ENCODE measurements at places on chromosomes 3 and 15.
A peak's percentile ranks its signal among the peaks of the same experiment; 100 is the strongest.

DNA sequence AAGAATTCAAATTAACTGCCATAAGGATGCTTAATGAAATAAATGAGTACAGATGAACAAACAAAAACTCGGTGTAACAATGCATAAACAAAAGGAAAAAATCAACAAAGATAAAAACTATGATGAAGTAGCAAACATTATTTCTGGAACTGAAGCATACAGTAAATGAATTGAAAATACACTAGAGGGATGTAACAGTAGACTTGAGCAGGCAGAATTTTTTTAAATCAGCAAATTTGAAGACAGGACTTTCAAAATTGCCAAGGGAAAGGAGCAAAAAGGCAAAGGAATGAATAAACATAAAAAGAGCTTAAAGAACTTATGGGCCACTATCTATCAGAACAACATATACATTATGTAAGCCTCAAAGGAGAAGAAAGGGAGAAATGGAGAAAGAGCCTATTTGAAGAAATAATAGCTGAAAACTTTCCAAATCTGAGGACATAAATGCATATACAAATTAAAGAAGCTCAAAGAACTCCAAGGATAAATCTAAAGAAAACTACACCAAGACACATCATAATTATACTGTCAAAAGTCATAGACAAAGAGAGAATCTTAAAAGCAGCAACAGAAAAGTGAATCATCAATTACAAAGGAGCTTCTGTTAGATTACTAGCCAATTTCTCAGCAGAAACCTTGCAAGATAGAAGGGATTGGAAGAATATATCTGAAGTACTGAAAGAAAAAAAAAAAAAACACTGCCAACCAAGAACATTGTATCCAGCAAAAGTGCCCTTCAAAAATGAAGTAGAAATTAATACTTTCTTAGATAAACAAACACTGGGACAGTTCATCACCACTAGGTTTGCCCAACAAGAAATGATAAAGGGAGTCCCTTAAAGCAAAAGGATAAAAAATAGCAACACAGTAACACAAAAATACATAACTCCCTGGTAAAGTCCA is 15.5 kb downstream of the TOP2B start:
- no peak for DNase-seq

DNA sequence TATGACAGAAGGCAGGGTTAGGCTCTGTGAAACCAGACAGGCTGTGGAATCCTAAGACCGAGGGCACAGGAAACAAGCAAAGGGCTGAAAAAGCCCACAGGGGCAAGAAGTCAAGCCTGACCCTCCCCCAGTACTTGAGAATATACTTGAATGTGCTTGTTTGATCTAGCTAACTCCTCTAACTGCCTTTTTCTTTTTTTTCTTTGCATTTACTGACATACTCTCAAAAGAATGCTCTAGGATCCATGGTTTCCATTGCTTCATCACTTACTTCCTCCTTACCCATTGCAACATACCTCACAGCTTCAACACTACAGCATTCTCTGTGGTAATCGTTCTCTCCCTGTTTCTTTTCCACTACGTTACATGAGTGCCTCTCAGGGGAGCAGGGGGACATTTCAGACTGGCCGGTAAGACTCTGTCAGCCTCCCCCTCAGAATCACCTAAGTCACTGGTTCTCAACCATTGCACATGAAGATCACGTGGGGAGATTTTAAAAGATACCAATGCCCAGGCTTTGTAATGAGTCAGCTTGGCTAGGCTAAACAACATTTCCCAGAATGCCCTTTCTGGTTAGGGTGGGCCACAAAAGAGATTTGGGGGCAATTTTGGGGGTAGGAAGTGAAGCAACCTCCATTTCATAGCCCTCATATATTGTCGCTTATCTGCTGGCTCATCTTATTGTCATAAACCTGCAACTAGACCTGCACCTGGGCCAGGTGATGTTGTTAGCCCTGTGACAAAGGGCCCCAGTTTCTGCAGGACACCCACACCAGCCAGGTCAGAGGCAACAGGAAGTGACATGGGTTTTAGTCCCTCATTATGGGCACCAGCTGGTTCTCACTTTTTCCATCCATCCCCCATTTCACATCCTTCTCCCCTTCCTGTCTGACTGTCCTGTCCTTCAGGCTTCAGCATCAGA is 24.6 kb upstream of the RSL24D1 start:
- peak; percentile 85 for DNase-seq

DNA sequence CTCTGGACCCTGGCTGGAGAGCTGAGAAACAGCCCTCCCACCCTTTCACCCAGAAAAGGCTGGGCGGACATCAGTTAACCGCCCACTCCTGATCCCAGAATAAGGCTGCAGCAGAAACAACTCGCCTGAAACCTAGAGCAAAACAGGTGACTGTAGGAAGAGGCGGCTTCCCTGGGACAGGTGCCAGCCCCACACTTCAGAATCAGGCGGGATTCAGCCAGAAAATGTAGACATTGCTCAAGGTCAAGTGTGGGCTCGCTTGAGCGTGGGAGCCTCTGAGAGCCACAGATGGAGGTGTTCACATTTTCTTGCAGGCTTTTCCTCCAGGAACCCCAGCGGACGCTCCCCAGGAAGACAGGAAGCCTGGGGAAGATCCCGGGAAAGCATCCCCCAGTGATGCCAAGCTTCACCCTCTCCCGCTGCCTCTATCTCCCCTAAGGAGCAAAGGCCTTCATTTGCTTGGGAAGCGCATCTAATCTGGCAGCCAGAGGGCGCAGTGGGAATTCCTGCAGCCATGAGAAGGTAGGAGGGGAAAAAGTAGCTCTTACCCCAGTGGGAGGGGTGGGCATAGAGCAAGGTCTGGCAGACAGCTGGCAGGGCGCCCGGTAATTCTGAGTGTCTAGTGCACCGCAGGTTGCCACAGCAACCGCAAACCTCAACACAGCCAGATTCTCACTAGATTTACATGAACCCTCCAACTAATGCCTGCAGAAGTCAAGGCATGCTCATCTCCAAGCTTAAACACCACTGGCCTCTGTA is 77.7 kb downstream of the OCA2 start:
- DNase-seq = peak; percentile 96

DNA sequence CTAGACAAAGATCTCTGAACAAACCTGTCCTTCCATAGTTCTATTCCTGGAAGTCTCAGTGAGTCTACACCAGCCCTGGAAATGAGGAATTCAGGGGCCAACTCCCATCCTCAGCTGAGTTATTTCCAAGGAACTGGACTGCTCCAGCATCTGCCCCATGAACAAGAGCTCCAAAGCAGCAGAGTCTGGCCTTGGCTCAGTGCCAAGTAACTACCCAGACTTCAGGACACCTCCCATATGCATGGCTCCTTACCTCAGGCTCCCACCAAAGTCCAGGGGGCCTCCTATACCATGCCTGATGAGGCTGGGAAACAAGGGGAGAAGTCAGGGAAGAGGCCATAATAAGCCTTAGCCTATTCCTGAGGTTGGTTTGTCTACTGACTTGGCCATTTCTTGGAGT is 45.0 kb downstream of the FAIM start:
- DNase-seq = no peak

DNA sequence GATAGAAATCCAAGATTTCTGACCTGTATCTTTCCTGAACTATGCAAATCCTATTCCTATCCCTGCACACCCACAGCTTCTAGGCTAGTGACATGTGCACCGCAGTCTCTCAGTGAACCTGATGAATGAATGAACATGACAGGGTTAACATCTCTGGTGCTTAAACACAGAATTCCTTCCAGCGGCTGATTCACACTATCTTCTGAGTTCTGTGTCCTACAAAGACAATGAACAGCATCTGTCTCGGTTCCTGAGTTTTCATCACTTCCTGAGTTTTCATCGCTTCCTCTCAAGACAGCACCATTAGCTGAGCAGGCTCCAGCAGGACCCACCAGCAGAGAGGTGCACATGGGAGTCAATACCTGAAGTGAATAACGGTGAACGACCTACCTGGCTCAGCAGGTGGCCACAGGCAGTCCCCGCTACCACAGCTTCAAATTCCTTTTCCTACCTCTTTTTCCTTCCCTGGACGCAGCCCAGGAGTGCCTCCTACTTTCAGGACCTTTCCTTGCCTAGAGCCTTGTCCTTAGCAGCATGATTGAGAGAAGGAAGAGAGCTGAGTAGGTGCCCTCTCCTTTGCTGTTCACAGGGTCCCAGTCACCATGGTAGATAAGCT is 113.5 kb downstream of the IGF2BP2 start:
- no peak for DNase-seq

DNA sequence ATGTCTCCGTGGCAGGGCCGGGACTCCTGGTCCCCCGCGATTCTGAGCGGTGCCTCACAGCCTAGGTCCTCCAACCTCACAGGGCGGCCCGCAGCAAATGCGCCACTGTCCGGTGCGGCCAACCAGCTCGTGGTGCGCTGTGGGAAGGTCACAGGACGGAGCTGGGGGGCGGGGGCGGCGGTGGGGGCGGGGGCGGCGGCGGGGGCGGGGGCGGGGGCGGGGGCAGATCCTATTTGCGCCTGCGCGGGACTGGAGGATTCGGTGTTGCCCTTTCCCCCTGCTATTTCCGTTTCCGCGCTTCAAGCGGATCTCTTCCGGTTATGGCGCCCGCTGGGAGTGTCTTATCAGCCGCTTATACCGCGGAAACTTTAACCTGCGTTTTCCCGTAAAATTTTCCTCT is 106.7 kb upstream of the SNRPN start:
- no peak for DNase-seq

GRCh38 chr3:21256932-21257331 is 494.1 kb downstream of the ZNF385D start:
- no peak for DNase-seq

DNA sequence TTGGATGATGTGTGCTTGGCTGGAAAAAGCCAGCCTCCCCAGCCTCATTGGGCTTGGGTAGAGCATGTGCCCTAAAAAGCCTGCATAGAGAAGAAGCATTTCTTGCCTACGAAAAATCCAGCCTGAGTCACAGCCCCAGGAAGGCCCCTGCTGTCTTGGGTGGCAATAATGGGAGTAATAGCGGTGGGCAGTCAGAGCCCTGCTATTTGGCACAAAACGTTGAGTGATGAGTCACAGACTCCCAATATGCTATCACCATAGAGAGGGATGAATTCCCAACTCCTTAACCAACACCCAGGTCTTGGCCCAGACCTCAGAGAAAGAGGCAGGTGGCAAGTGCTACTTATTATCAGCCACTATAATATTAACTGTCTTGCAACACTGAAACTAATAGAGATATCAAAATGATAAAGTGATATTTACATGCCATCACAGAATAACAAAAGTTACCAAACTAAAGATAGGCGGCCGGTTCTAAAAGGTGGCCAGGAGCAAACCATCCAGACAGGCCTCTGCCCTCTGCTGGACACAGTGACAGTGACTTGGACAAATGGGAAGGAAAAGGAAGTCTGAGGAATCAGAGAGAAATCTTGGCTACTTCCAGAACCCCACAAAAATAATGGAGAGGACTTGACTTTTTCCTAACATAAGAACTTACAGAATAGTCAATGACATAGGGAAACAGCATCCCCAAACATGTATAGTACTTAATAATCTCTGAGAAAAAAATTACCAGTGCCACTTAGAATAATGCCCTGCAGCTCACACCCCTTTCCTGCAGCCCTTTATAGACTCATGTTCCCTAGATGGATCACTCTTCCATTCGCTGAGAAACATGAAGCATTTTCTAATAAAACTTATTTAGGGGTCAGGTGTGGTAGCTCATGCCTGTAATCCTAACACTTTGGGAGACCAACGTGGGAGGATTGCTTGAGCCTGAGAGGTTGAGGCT is 51.9 kb upstream of the MUC13 start:
- DNase-seq = peak; percentile 91

DNA sequence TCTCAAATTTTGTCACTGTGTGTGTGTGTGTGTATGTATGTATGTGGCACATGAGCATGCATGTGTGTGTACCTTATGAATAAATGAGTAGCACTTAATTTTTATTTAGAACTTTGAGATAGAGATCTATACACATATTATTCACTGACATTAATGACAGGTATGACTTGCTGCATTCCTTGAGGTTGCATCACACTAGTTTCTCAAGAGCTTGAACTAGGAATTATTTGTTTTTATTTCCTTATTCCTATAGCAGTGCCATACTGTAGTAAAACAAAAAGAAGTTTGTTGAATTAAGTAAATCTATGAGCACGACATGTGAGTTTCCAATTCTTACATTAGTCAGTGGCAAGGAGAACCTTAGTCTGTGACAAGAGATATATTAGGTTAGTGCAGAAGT is 943.9 kb downstream of the ROBO1 start:
- DNase-seq = no peak

All from RCC 7860 (cell line).